Stimulated activated CD8-positive, alpha-beta memory T cell treated with anti-CD3 and anti-CD28 coated beads, Interleukin-7, amount 100 ng/mL, for 1 hour (primary cell): ENCODE measurements at places on chromosomes 4 and X.

GRCh38 chrX:47514533-47515235, 31.7 kb upstream of the ZNF41 start:
- DNase-seq, result no peak

DNA sequence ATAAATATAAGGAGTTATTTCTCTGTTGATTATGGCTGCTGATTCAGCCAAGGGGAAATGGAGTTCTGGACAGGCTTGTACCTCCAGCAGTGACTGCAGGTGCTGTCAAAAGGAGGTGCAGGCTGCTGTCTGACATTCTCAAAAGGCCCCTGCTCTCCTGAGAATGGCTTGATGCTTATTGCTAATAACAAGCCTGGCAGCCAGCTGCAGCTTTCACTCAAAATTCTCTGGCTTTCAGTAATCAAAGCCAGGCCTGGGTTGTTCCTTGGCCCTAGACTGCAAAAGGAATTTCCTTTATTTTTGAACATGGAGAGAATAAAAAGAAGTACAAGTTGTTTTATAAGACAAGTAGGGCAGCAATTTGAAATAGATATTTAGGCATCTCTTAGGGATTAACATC, 575.9 kb downstream of the MID1IP1 start:
- DNase-seq, result no peak

DNA sequence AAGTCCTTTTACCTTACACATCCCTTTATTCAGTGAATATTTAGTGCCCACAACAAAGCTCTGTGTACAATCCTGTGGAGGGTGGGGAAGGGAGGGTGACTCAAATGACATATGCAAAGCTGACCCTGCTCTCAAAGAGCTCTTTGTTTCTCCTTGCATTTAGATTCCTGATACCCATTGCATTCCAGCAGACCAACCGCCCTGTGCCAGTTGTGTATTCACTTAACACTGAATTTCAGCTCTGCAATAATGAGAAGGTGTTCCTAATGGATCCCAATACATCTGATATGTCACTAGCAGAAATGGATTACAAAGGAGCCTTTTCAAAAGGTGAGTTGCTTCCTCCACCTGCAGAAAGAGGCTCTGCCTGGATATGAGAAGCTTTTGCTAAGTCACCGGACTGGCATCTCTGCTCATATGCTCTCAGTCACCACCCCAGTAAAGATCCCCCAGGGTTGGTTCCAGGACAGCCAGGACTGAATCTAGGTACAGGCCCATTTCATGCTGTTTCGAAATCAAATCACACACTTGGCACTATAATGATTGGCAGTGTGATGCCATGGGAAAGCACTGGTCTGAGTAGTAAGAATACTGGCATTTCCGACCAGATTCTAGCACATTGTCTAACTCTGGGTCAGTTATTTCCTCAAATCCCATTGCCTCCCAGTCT, 17.1 kb upstream of the ANXA3 start:
- no peak for DNase-seq

- DNase-seq, result no peak
Measured at GRCh38 chr4:4323705-4324534, 33.9 kb downstream of the ZBTB49 start.

DNA sequence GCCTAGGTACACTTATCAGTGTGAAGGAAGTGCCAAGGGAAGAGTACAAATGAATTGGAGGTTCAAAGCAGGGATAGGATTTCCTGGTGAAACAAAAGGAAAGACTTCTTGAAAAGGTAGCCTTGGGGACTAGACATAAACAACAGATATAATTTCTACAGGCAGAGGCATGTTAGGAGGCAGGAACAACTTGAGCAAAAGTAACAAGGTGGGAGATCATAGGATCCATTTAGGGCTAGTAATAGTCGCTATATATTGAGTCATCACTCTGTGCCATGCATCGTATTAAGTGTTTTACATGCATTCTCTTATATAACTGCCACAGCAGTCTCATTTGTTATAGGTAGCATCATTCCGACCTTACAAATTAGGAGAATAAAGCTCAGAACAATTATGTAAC, 98.3 kb upstream of the EOLA2 start:
- DNase-seq, result no peak
